ENCODE measurements at places on chromosomes 12 and 14. TPM values are rescaled to one million over a fixed set of nuclear protein-coding genes. Genes with fewer than 3 reads are reported as not detected.

GRCh38 chr12:115885040-115885690 is 392.3 kb downstream of the MED13L start:
- peak overlapping the region; percentile 16 for H3K27ac ChIP-seq
- no peaks in the 10 kb centered on the region for H3K36me3 ChIP-seq
- H3K4me1 ChIP-seq: no peaks in the 10 kb centered on the region
- H3K4me3 ChIP-seq: no peak overlapping the region
- DNase-seq: peak; percentile 66
- no peaks in the 10 kb centered on the region for H3K27me3 ChIP-seq

DNA sequence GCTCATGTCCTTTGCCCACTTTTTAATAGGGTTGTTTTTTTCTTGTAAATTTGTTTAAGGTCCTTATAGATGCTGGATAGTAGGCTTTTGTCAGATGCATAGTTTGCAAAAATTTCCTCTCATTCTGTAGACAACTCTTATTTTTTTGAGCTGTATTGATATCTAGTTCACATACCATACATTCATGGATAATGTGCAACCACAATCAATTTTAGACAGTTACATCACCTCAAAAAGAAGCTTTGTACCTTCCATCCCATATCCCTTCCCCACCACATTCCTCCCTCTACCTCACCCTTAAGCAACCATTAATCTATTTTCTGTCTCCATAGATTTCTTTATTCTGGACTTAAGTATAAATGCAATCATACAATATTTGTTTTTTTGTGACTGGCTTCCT is 98.4 kb downstream of the PTCSC3 start:
- no peak overlapping the region for H3K27ac ChIP-seq
- no peaks in the 10 kb centered on the region for H3K4me1 ChIP-seq
- no peak for DNase-seq
- no peaks in the 10 kb centered on the region for H3K27me3 ChIP-seq
- H3K36me3 ChIP-seq: no peaks in the 10 kb centered on the region
- H3K4me3 ChIP-seq: no peak overlapping the region

GRCh38 chr12:124952801-124953200 is 36.1 kb downstream of the DHX37 start:
- no peaks in the 10 kb centered on the region for H3K27me3 ChIP-seq
- no peak overlapping the region for H3K27ac ChIP-seq
- no peaks in the 10 kb centered on the region for H3K4me1 ChIP-seq
- H3K36me3 ChIP-seq: no peaks in the 10 kb centered on the region
- H3K4me3 ChIP-seq: no peak overlapping the region

- H3K36me3 ChIP-seq: no peaks in the 10 kb centered on the region
- no peak overlapping the region for H3K4me3 ChIP-seq
- no peaks in the 10 kb centered on the region for H3K27me3 ChIP-seq
- peak; percentile 32 for DNase-seq
Observed at GRCh38 chr12:93174048-93174447, 203.7 kb upstream of the NUDT4 start.

LMNTD1 gene
- 3.5 TPM for total RNA-seq

TMEM132D gene
- total RNA-seq: 0.57 TPM

ZBTB42 gene
- 28.4 TPM for total RNA-seq

SLC6A15 gene
- 0.45 TPM for total RNA-seq

FLVCR2 gene
- total RNA-seq: 3.1 TPM

MPHOSPH9 gene
- total RNA-seq: 25.0 TPM

NID2 gene
- total RNA-seq: 6.9 TPM

CHFR gene
- total RNA-seq: 18.7 TPM

KRT6C gene
- not detected for total RNA-seq
